Stimulated activated CD4-positive, alpha-beta T cell treated with anti-CD3 and anti-CD28 coated beads, Interleukin-12 subunit alpha, Interleukin-12 subunit beta, amount 100 ng/mL, for 24 hours (primary cell): ENCODE measurements at places on chromosomes 16 and 17.

DNA sequence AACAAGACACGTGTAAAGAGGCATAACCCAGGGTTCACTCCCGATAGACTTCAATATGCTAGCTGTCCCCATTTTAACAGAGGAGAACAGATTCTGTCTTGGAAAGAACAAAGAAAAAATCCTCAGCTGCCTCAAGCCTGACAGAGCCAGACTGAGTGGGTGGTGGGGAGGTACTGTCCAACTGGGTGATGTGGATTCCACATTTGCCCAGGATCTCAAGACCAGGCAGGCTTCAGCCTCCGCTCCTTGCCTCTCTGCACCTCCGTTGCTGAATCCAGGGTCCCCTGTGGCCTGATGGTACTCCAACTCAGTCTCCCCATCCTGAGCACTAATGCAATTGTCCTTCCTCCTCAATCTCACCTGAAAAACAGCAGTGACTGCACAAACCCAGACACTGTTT, 163.8 kb downstream of the GSG1L start:
- no peak for DNase-seq

DNA sequence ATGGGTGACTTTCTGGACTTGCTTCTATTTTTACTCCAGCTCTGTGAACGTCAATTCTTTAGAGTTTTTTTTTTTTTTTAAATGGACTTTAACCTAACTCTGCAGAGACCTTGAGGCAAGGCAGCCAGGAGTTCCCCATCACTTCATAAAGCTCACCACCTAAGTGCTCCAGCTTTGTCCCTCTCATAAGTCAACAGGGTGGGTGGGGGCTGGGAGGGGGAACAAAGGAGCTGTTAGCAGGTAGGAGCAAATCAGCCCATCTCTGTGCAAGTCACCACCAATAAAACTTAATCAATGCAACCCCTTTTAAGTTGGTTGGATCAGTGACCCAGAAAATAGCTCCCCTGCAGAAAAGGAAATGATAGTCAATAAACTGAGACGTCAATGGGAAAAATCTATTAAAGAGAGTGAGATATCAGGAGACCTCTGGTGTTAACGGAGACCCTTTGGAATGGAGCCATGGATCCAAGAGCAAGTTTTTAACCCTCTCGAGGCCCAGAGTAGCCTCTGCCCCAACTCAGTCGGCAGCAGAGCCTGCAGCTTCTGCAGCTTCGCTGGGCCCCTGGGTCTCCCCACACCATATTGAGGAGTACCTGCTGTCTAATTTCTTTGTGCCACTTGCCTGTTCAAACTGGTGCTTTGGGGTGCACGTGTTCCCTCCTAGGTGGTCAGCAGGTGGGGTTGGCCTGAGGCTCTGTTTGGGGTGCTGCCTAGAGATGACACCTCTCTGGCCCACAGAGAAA, 27.6 kb upstream of the ETV4 start:
- DNase-seq = no peak

GRCh38 chr16:7209598-7209997, 123.0 kb upstream of the RBFOX1 start:
- no peak for DNase-seq

GRCh38 chr16:2252806-2253148, 1.4 kb upstream of the ECI1 start:
- no peak for DNase-seq

- DNase-seq = peak; percentile 82
Observed at GRCh38 chr17:40113110-40113906, 8.5 kb upstream of the MSL1 start.

- DNase-seq = no peak
Observed at GRCh38 chr17:69524854-69525253, 110.4 kb downstream of the MAP2K6 start.

GRCh38 chr17:78219396-78220150, 5.5 kb downstream of the BIRC5 start:
- no peak for DNase-seq

GRCh38 chr17:40633871-40634270, 13.7 kb downstream of the SMARCE1 start:
- no peak for DNase-seq

DNA sequence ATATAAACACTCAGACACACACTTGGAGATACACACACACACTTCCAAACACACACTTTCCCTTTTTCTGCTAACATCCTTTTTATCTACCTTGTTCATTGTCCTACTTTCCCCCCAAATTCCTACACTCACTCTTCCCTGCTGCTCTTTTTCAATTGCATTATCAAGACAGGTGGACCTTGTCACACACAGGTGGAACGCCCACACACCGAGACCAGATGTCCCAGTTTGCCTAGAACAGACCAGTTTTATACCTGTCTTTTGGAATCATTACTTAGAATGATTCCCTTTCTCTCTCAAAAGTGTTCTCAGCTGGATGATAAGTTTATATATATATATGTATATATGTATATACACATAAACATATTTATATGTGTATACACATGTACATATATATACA, 50.7 kb upstream of the ARHGAP44 start:
- DNase-seq = no peak

GRCh38 chr16:10947211-10947787, 2.9 kb downstream of the CLEC16A start:
- DNase-seq = no peak

DNA sequence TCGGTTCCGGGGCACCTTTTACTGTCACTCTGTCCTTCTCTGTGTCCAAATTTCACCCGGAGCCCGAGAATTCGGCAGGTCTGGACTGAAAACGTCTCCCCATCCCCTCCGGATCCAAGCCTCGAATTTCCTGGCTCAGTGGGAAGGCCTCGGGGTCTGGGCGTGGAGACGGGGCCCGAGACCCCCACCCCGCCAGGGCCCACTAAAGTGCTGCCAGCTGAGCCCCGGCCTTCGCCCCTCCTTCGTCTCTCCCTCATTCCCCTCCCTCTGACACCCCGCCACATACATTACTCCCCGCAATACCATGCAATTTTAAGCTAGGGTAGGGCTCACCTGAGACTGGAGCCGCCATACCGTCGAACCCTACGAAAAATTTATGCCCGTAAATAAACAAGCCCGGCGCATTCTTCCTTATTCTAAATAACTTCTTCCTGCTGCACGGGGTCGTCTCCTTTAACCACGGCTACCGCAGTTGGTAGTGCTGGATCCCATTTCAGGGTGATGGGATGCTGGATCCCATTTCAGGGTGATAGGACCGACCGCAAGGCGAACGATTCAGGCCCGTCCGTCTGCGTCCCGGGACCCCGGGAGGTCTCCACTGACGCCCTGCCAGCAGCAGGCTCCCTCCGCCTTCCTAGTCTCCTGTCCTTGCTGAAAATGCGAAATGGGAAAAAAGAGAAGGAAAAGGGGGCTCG, 4.4 kb upstream of the OR1F1 start:
- no peak for DNase-seq

- no peak for DNase-seq
Observed at GRCh38 chr17:64260886-64261285, 2.2 kb downstream of the TEX2 start.

DNA sequence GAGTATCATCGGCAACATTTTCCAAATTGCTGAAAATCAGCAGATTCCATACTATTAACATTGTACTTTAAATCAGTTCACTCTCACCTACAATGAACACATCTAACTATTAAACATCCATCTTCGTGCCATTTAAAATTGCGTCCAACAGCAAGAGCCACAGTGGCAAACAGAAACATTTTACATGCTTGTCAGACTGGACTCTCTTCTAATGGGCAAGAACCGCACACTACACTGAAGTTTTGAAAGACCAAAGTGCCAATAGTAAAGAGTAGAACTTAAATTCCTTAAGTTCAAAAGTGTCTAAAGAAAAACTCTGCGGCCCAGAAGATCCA, 652 bp downstream of the RPS15A start:
- no peak for DNase-seq

DNA sequence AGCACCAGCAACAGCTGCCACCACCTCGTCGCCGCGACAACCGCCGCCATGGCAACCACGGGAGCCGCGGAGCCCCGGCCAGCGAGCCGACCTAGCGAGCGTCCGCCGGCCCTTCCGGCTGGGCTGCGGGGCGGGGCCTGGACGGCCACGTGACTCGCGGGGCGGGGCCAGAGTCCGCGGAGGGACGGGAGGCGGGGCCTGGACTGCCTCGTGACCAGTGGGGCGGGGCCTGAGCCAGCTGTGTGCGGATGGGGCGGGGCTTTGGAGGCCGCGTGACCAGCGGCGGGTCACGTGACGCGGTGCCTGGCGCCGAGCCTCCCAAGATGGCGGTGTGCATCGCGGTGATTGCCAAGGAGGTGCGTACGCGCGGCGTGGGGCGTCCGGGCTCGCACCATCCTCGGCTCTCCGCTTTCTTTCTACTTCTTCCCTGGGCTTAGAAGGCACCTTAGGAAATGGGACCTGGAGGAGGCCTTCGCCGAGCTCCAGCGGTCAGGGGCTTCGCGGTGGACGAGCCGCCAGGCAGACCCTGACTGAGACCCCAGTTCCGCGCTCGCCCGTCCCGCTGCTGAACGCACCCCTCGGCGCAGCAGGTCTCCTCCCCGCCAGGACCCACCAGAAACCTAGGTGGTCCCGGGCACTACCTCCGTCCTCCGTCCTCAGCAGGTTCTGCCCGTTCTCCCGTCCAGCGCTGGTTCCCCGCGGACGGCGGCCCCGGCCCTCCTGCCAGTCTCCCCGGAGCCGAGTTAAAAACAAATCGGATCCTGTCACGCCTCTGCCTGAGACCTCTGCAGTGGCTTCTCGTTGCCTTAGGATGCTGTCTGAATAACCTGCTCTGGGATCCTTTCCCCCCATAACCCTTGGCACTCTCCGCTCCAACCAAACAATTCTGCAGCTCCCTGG, at the start of the genes GALNS and TRAPPC2L:
GALNS (minus strand) TSS at position 120 of the 900 bp plus-strand sequence; CDS start at position 50, 70 bp downstream.
TRAPPC2L (plus strand) TSS at position 300 of the 900 bp plus-strand sequence; CDS start at position 324, 24 bp downstream.
- peak; percentile 99 for DNase-seq

GRCh38 chr16:65548470-65548869, 426.6 kb upstream of the CDH11 start:
- DNase-seq = no peak

DNA sequence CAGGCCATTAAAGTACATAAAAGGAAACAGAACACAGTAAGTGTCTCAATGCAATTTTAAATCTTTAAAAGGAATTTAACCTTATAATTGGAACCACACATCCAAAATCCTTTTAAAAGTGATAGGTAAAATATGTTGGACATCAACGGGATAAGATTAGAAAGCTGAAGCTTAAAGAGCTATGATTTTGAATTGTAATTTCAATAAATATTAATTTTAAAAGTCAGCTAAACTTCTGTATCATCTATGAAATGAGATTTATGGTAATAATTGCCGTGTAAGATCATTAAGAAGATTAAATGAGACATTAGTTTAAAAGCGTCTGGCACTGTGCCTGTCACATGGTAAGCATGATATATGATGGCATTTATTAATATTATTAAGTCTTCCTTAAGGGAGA, 31.3 kb downstream of the CCDC42 start:
- DNase-seq = no peak

DNA sequence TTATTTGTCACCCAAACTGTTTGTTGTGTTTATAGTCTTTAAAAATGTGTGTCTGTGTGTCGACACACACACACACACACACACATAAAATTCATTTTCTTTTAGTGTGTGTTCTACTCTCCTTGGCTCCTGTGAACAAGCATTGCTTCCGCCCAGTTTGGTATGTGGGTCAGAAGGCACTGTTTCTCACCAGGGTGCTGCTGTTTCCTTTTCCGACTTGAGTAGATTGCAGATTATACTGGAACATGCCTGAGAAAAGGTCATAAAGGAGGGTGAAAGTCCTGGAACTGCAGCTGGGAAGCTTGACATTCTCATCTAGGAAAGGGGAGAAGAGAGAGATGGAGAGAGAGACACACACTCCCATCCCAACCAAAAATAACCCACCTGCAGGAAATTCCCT, 330.3 kb downstream of the BCAS3 start:
- no peak for DNase-seq

GRCh38 chr16:19419698-19420075, 2.0 kb downstream of the TMC5 start:
- DNase-seq = no peak

DNA sequence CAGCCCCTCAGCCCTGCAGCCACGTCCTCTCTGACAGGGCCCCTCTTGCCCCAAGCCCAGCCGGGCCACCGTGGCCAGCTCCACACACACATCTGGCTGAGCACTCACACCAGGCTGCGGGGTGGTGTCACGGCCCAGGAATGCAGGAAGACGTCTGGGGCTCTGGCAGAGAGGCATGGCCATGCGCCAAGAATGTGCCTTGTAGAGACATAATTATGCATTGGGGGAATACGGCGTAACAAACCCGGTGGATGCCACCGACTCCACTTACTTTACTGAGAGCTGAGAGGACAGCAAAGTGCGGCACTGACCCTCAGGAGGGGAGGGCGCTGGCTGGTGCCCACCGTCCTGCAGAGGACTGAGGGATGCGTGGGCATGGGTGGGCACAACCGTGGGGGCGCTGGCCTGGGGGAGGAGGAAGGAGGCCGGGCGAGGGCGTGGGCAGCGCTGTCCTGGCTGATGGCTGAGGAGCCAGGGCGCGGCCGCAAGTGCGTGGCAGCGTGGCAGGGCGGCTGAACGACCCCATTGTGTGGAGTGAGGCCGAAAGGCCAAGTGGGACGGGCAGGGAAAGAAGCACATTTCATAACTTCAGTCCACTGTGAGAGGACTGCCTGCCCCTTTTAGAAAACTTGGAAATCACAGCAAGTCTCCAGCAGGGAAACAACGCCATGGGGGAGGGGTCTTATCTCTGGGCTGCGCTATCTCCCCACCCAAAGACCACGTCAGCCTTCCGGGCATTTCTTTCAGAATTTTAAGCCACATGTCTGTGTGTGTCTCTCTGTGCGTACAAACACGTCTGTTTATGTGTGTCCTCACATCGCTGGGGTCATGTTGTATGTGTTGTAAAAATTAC, 30.6 kb downstream of the METRNL start:
- DNase-seq = no peak

DNA sequence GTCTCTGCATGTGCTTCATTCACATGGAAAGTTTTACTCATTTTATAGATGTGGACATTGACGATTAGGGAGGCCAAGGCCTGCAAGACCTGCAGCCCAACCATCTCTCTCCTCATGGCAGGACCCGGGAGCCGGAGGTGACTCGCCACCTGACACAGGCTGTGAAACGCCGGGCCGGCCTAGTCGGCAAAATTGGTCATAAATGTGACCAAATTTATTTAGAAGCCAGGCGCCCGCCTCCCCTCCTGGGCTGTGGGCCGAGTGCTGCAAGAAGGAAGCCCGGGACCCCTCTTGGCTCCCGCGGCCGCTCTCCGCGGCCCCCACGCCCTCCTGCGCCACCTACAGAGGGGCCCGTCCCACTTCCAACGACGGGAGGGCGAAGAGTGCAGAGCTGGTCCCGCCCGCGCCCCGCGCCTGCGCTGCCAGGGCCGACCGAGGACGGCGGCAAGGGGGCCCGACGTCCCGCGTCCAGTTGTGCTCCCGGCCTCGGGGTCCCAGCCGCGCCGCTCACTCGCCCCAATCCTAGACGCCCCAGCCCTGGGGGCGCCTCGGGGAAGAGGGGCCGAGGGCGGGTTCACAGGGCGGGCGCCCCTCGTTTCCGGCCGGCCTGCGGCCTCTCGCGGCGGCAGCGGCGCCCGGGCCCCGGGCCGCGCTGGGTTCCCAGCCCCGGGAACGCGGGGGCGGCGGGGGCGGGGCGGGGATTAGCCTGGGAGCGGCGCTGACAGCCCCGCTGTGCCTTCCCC, 47.5 kb downstream of the WNT3 start:
- DNase-seq = no peak

- DNase-seq = no peak
Observed at GRCh38 chr17:74490716-74491115, 24.3 kb downstream of the CD300A start.
